ENCODE measurements at places on chromosomes 4 and X. TPM values are rescaled to one million over a fixed set of nuclear protein-coding genes. Genes with fewer than 3 reads are reported as not detected.

DNA sequence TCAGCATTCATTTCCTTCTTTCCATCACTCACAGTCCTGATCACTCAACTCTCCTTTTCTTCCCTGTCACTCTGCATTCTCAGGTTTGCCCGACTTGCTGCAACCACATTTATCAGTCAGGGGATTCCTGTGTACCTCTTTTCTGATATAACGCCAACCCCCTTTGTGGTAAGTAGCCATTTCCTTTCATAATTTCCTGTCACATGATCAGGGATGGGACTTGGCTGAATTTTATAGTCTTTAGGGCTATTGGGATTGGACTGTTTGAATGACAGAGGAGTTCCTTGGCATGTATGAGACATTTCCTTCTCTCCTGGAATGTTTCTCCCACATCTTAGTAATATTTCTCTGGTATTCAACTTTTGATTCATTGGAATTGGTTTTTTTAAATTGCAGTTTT lies 11.0 kb downstream of the PGM2 start:
- no peak for DNase-seq

ARSJ gene
- 0.95 TPM for total RNA-seq

- DNase-seq: no peak
These were observed 72.3 kb downstream of the SLC34A2 start for GRCh38 chr4:25727711-25728493.

GRCh38 chr4:1928356-1929239 lies 57.4 kb downstream of the NSD2 start:
- DNase-seq: no peak

DNA sequence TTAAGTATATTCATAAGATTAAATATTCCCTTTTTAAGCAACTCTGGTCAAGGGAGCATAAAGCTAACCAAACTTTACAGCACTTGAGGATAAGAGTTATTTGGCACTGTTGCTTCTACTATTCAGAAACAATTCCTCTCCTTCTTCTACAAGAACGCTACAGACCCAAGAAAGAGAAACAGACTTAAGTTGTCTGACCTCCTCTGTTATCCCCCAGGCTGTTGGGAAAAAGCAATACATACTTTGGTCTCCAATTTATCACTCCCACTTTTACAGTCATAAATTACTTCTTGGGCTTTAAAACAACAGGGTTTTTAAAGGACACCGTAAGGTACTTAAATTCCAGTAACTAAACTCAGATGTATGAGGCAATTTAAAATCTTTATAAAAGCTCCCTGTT lies 147.4 kb downstream of the COL25A1 start:
- no peak for DNase-seq

HELQ gene
- total RNA-seq: 7.1 TPM

FGG gene
- total RNA-seq: 5.6 TPM

DNA sequence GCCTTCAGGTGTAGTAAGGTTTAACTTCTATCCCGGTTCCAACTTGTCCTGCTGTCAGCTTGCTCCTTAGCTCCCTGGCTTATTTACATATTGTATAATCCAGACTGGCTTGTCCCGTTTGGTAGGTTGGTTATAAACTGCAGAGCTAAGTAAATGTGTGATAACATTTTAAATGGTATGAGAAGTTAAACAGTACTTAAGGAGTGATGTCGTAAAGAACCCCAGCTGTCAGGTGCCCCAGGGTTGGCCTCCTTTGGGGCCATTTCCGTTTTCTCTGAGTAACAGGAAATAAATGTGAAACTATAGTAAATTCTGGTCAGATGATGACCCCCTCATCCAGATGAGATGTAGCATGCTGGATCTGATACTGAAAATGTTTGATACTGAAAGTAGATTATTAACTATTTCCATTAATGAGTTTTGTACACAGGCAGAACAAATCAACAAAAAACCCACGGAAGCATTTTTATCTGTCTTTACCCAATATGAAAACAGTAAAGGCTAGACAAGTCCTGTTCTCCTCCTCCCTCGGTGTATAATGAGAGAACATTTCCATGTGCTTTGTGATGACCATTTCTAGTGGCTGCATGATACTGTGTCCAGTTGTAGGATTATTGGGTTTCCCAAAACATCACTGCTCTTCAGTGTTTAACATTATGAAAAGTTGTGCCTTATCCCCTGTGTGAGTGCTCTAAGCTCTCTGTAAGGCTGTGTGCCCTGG lies 22.4 kb downstream of the GAB1 start:
- no peak for DNase-seq

- no peak for DNase-seq
These were observed 323.3 kb downstream of the DHX15 start for GRCh38 chr4:24260923-24261564.

- DNase-seq: no peak
These were observed 4.4 kb upstream of the MAEA start for GRCh38 chr4:1285151-1285789.

DNA sequence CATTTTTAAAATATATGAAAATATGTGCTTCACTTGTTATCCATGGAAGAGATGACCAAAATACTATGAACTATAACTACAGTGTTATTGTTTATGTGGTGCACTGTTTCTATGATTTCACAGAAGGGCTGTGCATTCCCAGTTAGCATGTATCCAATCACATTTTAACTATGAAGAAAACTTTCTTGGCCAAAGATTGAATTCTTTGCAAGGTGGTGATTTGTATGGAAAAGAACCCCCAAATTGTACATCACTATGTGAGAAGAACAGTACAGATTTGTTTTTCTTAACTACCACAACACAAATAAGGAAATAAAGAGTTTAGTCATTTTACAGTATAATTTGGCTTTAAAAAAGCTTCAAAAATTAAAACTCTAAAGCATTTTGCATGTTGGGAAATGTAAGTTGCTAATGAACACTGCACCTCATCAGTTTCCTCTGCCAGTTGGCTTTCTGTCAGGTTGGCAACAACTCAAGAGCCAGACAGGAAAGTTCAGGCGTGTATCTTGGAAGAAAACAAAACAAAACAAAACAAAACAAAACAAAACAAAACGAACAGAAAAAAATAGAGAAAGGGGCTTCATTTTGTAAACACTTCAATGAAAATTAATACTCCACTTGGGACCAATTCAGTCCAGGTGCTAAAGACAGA lies 237.0 kb downstream of the SCFD2 start:
- no peak for DNase-seq

ARAP2 gene
- total RNA-seq: 7.9 TPM

DNA sequence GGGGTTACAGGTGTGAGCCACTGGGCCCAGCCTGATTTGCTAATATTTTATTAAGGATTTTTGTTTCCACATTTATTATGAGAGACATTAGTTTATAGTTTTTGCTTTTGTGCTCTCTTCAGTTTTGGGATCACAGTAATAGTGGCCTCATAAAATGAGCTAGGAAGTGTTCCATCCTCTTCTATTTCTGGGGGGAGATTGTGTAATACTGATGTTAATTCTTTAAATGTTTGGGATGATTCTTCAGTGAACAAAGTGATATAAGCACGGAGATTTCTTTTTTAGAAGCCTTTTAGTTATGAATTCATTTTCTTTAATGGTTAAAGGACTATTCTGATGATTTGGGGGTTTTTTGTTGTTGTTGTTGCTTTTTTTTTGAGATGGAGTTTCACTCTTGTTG lies 41.3 kb downstream of the RBMX start:
- DNase-seq: no peak

MID1IP1 gene
- 157 TPM for total RNA-seq

GRCh38 chr4:67327245-67328017 lies 217.9 kb downstream of the CENPC start:
- peak; percentile 60 for DNase-seq

EDA gene
- 0.67 TPM for total RNA-seq

GRCh38 chrX:103628386-103629317 lies at the start of gene TCEAL1:
TCEAL1 (plus strand) TSS chrX:103628975; CDS start chrX:103629917, 942 bp downstream.
- DNase-seq: no peak

DNA sequence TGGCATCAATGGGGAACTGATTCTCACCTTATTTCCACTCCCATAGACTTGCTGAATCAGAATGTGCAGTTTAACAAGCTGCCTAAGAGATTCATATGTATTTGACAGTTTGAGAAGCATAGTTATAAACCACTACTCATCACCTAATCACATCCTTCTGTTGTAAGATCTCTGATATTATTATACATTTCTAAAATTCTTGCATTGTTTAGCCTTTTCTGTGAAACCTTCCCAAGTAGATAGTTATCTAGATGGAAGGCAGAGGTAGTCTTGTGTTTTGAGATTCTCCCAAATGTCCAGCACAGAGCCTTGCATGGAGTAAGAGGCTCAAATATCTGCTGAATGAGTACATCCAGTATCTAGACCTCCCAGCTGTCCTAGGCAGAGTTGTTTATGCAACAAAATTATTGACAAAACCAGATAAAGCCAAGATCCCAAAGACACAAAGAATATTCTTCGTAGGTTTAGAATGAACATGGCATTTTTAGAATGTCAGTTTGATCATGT lies 227.3 kb downstream of the KDR start:
- no peak for DNase-seq

- DNase-seq: no peak
These were observed 537 bp downstream of the RBM10 start for GRCh38 chrX:47145395-47146120.

GRCh38 chr4:184550476-184550875 lies 76.1 kb upstream of the IRF2 start:
- no peak for DNase-seq

DNA sequence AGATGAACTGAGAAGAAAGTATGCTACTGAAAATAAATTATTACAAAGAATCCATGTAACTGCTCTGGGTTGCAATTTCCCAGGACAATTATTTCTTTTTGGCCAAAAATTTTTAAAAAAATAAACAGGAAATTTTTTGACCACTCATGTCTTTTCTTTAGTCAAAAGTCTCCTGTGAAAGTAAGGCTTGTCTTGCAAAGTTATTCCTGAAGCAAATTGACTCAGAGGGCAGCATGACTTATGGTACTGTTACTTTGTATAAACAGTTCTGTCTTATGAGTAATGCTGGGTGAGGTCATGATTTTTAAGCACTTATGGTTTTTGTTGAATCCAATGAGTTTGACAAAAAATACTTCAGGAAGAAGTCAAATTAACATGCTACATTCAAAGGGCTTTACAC lies 292.8 kb upstream of the ARSJ start:
- peak; percentile 18 for DNase-seq

TRO gene
- 0.22 TPM for total RNA-seq

GRCh38 chrX:32745323-32745722 lies 466.0 kb downstream of the DMD start:
- no peak for DNase-seq

ZNF157 gene
- total RNA-seq: not detected

DNA sequence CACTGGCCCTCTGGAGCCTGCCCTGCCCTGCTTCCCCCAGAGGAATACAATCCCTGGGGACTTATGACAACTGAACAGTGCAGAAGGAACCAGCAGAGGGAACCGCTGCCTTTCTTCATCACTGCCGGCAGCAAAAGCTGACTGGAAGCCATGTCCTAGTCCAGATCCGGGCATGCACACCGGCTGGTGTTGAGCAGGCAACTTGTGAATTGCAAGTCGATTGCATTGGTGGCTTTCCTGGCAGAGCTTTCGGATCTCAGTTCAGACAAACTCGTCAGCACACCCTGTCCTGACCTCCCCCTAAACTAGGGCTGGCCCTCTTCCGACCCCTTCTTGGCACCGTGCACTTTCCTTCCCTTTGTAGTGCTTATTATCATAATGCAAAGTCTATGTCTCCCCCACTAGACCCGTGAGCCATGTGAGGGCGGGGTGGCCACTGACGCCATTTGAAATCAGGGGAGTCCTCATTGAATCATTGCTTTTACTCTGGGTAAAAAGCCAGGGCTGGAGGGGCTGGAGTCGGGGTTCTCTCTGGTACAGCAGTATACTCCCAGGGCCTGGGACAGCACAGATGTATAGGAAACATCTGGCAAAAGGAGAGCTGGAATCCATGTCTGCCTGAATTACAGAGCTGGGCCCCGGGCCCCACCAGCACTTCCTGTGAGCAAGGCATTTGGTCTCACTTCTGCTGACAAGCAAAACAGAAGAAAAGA lies 1.8 kb downstream of the ARHGAP4 start:
- DNase-seq: peak; percentile 77

DNA sequence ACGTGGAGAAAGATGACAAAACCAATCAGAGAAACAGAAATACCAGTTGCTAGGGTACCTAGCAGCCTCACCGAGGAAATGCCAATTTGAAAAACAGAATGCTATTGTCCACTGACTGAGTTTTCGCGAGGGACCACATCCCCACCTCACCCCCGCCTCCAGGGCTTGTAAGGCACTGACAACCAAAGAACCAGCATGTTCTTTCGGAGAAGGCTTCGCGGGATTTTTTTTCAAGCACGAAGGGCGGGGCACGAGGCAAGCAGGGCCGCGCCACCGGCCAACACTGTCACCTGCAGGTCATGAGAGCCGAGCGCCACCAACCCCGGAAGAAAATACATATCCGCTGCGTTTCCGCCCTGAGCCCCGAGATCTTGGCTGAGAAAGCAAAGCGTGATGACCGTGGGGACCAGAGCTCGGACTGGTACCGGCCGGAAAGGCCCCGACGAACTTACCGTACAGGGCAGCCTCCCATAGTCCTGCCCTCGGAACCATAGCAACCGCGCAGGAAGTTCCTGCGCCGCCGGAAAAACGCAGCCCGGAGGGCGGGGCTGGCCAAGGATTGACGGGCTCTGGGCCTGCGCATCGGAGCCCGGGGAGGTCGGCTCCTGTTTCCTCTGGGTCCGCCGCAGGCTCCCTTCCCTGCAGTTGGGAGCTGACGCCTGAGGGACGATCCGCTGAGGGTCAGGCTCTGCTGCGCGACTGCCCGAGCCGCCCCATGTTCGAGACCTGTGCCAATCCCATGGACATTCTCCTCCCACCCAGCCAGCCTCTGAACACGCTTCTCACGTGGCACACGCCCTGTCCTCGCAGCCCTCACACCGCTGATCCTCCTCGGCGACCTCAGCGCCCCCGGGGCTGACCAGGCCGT lies 59.2 kb upstream of the PAGE5 start:
- DNase-seq: peak; percentile 86

DNA sequence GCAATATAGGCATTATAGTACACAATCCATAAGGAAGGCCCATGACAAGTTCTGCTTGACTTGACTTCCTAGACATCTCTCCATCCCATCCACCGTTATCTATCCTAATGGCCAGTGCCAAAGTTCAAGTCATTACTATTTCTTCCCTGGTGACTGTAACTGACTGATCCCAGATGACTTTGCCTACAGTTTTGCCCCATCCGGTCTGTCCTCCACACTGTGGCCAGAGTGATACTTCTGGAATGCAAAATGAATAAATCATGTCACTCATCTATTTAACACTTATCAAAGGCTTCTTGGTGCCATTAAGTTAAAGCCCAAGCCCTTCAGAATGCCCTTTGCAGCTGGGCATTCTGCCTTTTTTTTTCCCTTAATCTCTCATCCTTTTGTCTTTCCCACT lies 130.8 kb downstream of the PPARGC1A start:
- DNase-seq: no peak

TEX13C gene
- total RNA-seq: not detected

- DNase-seq: no peak
These were observed 18.6 kb upstream of the CLNK start for GRCh38 chr4:10703156-10703555.
